ENCODE measurements at places on chromosomes 5 and 9.

GRCh38 chr9:69573651-69574050 is 98.5 kb downstream of the APBA1 start:
- DNase-seq: peak; percentile 83

GRCh38 chr5:96079075-96079474 is 117.4 kb upstream of the ELL2 start:
- no peak for DNase-seq

GRCh38 chr5:171474230-171474813 is 54.9 kb downstream of the FGF18 start:
- DNase-seq: peak; percentile 43

DNA sequence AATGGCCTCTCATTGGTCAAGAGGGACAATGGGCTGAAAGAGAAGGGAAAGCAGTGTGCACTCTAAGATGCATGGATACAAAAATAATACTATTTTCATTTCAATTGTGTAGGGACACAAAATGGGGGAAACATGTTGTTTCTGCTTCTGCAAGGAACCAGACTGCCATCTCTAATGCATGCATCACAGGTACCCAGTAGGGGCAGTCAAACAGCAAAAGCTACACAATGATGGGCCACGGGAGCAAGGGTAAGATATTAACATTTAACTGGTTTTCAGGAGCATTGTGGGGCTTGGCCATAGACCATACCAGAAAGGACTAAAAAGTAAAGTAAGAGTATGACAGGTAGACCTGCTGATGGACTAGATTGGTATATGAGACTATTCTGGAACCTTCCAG is 535.8 kb downstream of the SPATA31D1 start:
- DNase-seq: no peak

DNA sequence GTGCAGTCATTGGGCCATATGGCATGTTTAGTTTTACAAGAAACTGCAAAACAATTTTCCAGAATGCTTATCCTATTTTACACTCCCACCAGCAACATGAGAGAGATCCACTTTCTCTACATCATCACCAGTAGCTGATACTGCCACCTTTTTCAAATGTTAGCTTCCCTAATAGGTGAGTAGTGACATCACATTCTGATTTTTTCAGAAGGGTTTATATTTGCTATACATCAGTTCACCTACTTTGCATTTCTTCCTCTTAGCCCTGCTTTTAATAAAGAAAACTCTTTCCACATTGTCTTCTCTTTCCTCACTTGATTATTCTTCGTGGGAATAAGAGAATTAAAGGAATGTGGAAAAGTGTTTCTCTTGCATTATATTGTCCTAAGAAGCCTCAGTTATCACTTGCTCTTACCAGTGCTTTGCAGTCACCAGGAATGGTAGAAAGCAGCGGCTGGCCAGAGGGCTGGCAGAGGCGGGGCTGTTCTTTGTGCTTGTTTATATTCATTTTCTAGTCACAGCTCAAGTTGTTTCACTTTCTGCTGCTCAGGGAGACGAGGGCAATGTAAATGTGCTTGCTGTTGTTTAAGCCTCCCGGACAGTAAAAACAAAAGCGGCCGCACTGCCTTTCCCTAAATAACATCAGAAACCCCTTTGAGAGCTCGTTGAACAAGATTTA is 164.8 kb downstream of the HSD17B3 start:
- peak; percentile 69 for DNase-seq

- no peak for DNase-seq
These were observed 73.0 kb downstream of the UGCG start for GRCh38 chr9:111969622-111970021.

DNA sequence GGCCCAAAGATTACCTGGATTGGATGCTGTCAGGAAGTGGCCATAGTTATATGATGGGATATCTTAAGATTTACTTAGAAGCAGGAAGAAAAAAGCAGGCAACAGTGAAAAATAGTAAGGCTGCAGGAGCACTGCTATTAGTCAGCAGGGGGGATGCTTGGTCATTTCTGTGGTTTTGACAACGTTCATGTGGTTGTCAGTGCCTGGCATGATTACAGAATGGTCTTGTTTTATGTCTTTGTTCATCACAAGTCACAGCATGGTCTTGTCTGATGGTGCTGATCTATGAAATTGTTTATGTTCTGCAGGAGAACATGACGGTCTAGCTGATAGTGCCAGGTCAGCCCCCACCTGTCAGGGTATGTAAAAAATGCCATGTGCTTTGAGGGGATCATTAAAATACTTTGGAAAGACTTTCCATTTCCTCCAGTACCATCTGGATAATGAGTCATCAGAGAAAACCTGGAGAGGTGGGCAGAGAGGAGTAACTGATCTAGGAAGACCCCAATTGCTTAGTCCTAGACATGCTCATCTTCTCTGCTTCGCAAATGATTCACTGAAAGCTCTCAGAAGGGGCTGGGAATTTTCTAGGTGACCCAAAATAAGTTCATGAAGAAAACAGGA is 48.5 kb downstream of the PLGRKT start:
- no peak for DNase-seq

- DNase-seq: no peak
These were observed 76.5 kb downstream of the DAP start for GRCh38 chr5:10684303-10685086.

GRCh38 chr5:140261403-140262171 is 41.3 kb downstream of the PFDN1 start:
- DNase-seq: no peak

GRCh38 chr5:43386960-43387362 is 25.2 kb downstream of the CCL28 start:
- no peak for DNase-seq

DNA sequence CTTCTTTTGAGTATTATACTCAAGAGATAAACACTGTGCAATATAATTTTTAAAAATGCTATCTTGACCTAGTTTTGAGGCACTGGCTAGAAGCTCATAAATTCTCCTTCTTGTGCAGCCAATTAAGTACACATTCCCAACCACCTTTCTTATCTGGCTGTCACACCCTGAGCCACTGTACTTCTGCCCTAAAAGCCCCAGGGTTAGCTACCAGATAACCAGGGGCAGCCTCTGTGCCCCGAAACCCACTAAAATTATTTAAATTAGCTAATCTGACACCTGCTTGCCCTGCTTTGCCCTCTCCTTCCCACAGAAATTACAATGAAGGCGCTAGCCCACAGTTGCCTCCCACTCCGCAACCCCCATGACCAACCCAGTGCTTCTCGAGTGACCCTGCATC is 597.3 kb upstream of the TYRP1 start:
- no peak for DNase-seq

- no peak for DNase-seq
These were observed 147.7 kb downstream of the VPS13A start for GRCh38 chr9:77325058-77325457.

DNA sequence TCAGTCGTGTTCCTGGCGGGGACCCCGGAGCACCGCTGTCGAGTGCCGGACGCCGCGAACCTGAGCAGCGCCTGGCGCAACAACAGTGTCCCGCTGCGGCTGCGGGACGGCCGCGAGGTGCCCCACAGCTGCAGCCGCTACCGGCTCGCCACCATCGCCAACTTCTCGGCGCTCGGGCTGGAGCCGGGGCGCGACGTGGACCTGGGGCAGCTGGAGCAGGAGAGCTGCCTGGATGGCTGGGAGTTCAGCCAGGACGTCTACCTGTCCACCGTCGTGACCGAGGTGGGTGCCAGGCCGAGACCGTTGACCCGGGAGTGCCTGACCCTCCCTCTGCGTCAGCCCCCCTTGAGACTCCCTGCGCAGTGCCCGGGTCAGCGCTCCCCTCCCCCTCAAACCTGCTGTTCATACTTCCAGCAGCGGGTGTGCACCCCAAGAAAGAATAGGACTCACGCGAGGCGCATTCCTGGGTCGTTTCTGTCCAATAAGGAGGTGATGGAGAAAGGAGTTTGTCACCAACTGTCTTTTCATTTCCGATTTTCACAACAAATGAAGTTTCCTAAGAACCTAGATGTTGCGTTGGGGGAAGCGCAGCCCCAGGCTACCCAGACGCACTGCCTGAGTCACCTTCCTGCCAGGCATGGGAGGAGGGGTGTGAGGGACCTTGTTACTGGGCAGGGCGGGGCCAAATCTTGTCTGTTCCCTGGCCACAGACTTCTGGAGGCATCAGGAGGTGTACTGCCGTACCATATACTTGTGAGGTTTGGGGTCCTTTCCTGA is 722 bp downstream of the SLC22A4 start:
- DNase-seq: peak; percentile 50

GRCh38 chr9:100131216-100131615 is 32.2 kb downstream of the INVS start:
- peak; percentile 92 for DNase-seq

DNA sequence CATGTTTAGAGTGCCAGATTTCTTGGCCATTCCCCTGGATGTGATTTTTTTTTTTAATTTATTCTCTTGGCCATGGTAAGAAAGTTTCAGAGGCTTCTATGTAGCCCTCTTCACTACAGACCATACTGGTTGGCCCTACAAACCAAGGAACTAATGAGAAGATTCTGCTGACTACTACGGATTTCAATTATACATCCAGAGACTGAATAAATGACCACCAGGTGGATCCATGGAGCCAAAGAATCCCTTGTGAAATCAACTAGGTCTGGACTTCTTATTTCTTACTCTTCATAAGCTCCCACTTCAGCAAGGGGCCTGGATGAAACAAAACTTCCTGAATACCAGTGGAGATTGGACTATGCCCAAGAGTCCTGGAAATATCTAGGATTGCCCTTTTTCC is 27.6 kb downstream of the ZNF622 start:
- no peak for DNase-seq

GRCh38 chr5:57931807-57932206 is 449.2 kb upstream of the ACTBL2 start:
- DNase-seq: peak; percentile 10

- no peak for DNase-seq
These were observed 62.9 kb downstream of the C9 start for GRCh38 chr5:39301406-39301805.

GRCh38 chr9:121830441-121831140 is 179.2 kb downstream of the DAB2IP start:
- DNase-seq: no peak

DNA sequence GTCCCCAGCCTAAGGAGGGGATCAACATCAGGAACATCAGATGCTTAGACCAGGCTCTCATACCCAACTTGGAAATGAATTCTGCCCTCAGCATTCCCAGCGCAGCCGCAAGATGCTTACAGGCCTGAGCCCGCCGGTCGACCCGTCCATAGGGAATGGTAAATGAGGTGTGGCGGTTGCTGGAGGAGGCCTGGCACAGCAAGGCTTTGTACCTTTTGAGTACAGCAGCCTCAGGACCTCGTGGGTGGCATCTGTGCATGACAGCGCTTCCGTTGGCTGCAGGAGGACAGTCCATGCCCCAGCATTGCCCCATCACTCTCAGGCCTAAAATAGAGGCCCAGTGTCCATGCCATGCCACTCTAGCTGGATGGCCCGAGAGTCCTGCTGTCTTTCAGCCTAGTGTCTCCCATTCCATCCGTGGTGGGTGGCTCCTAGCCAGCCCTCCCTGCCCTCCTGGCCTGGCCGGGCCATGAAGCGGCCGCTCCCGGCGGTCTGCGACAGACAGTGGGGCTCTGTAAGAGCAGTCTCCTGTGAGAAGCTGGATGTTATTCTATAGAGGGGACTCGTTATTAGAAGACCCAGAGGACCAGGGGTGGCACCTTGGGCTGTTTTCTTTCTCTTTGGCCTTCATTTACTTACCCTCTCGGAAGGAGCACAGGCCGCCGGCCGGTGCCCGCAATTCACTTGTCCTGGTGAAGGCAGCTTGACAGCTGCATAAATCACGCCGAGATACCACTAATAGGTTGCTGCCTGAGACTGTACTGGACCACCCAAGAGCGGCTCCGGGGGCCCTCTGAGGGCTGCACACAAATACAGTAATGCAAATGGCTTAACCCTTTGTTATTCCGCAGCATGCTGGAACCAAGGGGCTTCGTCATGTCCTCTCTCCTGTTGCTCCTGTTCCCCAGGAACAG is 223.5 kb upstream of the TUT7 start:
- DNase-seq: no peak

DNA sequence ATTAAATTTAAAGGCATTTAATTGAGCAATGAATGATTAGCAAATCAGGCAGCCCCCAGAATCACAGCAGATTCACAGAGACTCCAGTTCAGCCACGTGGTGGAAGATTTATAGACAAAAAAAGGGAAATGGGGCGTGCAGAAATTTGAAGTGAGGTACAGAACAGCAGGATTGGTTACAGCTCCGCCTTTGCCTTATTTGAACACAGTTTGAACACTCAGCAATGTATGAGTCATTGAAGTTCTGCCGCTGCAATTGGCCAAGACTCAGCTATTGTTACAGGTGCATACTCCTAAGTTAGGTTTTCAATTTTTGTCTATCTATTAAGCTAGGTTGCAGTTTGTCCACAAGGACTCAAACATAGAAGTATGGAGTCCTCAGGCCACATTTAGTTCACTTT is 157.7 kb upstream of the SLC12A2 start:
- no peak for DNase-seq

GRCh38 chr5:39624890-39625289 is 200.1 kb upstream of the DAB2 start:
- no peak for DNase-seq

- no peak for DNase-seq
These were observed 281.1 kb upstream of the ANKRD55 start for GRCh38 chr5:56514245-56514644.

DNA sequence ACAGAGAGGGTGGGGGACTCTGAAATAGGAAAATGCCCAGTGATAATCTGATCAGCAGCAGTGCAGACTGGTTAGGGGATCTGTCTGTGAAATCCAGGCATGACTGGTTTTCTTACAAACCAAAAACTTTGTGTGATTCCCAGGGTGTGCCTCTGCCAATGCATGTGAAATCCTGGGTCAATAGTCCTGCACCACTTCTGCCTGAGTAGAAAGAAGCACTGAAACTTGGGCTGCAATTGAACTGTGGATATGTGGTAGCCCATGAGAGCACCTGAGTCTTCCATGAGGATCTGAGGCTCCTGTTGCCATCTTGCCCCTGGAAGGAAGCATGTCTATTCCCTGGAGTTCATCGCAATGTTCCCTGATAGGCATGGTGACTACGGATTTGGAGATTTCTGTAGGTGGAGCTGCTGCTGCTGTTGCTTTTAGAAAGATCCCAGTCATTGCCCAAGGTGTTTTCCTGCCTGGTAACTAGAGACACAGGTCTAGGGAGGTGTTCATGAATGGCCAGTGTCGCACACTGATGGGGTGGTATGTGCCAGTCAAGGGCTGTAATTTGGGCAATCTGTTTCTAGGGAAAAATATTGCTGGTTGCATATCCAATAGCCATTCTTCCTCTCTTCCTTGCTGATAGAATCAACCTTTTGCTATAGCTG is 146.7 kb downstream of the CARTPT start:
- no peak for DNase-seq

- no peak for DNase-seq
These were observed 348.1 kb downstream of the ARL15 start for GRCh38 chr5:53962306-53962705.

- no peak for DNase-seq
These were observed 7.7 kb downstream of the MAST4 start for GRCh38 chr5:66603881-66604280.

- no peak for DNase-seq
These were observed 13.3 kb downstream of the UCK1 start for GRCh38 chr9:131517761-131518190.

Data from muscle of leg (tissue), 16 donors.